ENCODE measurements at places on chromosomes 12 and 14.

- DNase-seq, result no peak
Observed at GRCh38 chr14:22338917-22339715, 249.9 kb downstream of the DAD1 start.

- DNase-seq, result no peak
Observed at GRCh38 chr12:125382926-125383325, 317.7 kb downstream of the AACS start.

DNA sequence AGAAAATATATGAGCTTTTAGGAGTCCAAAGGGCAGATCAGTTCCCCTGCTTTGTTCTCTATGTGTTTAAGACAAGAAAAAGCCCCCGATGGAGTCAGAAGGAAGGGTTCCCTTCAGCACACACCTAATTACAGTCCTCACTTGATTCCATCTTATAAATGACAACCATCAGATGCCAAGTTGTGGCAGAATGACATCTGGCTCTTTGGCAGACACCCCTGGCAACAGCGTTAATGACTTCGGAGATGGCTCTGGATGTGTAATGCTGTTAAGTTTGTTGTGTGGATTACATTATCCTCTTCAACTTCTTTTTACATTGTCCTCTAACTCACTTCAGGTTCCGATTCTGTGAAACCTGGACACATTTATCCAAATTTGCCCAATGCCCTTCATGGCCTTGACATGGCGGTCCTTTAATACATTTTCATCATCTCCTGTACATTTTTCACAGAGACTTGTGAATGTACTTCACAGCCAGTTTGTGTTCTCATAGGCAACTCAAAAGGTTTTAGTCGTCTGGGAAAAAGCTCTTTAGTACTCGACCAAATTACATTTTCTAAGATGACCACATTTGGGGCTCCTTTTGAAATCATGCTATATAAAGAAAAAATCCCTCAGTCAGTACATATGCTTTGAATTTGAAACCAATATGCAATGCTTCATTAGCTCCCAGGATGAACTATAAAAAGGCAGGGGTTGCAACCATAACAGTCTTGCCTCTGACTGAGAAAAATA lies 667.8 kb downstream of the NOVA1 start:
- DNase-seq, result no peak

DNA sequence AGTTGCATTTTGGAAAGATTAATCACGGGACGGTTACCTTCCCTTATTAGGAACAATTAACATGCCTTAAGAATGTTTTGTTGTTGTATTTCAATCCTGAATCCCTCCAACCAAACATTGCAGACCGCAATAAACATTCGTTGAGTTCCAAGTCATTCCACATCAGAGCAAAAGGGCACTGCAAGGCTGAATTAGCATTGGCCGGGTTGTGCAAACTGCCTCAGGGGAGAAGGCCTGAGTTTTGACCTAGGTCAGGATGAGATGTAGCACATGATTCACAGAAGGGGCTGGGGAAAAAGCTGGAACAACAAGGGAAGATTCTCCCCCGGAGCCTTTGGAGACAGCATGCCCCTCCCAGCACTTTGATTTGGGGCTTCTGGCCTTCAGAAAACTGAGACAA lies 82.1 kb upstream of the BDKRB2 start:
- no peak for DNase-seq

DNA sequence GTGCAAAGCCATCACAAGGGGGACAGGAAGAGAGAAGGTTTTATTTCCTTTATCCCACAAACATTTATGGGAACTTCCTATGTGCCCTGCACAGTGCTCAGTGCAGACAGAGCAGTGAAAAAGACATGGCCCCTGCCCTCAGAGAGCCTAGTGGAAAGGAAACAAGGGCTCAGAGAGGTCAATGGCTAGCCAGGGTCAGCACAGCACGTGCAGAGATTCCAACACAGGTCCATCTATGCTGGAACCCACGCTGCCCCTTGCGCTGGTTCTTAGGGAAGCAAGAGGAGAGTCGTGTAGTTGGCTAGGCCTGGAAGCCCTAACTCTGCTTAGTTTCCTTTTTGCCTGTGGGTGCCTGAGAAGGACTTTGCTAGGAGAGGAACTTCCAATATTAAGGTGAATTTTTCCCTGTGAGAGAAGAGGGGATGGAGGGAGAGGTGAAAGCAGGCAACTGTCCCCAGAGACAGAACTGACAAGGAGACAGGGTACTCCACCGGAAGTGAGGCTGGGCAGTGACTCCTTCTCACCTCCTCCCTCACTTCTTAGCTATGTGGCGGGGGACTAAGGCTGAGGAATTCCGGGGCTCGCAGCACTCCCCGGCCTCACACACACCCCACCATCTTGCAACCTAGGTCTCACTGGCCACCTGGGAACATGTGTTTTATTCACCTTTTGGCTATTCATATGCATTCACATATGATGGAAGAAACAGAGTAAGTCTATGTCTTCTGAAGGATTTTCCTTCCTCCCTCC lies 12.1 kb upstream of the GPX2 start:
- DNase-seq, result no peak

GRCh38 chr12:19912991-19913390 lies 455.3 kb upstream of the PDE3A start:
- no peak for DNase-seq

- no peak for DNase-seq
Observed at GRCh38 chr14:100578552-100578951, 8.7 kb downstream of the BEGAIN start.

DNA sequence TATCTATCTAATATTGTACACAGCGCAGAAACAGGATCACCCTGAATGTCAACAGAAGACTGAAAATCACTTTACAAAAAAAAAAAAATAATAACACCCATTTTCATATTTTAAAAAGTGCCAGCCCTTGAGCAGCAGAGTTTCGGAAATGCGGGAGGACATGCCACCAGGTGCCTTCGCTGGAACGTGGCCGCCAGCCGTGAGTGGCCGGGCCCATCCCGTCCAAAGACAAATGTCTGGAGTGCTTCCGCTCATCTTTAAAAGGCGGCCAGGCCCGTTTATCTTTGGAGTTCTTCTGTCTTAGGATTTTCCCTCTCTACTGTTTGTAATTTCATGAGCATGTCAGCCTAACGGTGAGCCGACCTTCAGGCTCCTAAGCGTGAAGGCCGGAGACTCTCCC lies 43.5 kb downstream of the LRTM2 start:
- DNase-seq, result no peak
